ENCODE measurements at places on chromosomes 5 and 9. TPM values are rescaled to one million over a fixed set of nuclear protein-coding genes. Genes with fewer than 3 reads are reported as not detected.

The TMEM171 gene
- 0.25 TPM for total RNA-seq

The CDH10 gene
- total RNA-seq: not detected

The HTR4 gene
- total RNA-seq: not detected

The BBLN gene
- total RNA-seq: 77.6 TPM

The LCNL1 gene
- total RNA-seq: 0.33 TPM

The C7 gene
- total RNA-seq: not detected

Measured in activated naive CD8-positive, alpha-beta T cell treated with anti-CD3 and anti-CD28 coated beads, Interleukin-2, amount 10 ng/mL, durations not matched to agents 7 days and 5 days (primary cell).